H1 (cell line): ENCODE measurements at places on chromosomes 3 and 15. TPM values are rescaled to one million over a fixed set of nuclear protein-coding genes. Genes with fewer than 3 reads are reported as not detected.

Gene FOXB1
- total RNA-seq, result 1.5 and 2.1 TPM in 2 replicates

Gene NR2E3
- total RNA-seq, result 0.40 and 0.56 TPM in 2 replicates

Gene ETV5
- total RNA-seq, result 31.9 and 36.9 TPM in 2 replicates

Gene ZFAND6
- total RNA-seq, result 122 and 136 TPM in 2 replicates

Gene AMIGO3
- total RNA-seq, result 1.6 and 2.9 TPM in 2 replicates

Gene GOLGA8S
- 0.11 and 0.17 TPM in 2 replicates for total RNA-seq

Gene ZBTB20
- total RNA-seq, result 0.46 and 1.3 TPM in 2 replicates

Gene POPDC2
- 0.19 and 0.65 TPM in 2 replicates for total RNA-seq

Gene SLC6A1
- 0.30 and 0.31 TPM in 2 replicates for total RNA-seq

Gene LMAN1L
- not detected in 2 replicates for total RNA-seq

Gene ITIH1
- total RNA-seq, result not detected in 2 replicates

Gene GPR176
- 190 and 198 TPM in 2 replicates for total RNA-seq

Gene CAND2
- total RNA-seq, result 8.7 and 11.2 TPM in 2 replicates

Gene COL8A1
- total RNA-seq, result 0.99 and 1.2 TPM in 2 replicates
